ENCODE measurements at places on chromosomes 7 and 10.

DNA sequence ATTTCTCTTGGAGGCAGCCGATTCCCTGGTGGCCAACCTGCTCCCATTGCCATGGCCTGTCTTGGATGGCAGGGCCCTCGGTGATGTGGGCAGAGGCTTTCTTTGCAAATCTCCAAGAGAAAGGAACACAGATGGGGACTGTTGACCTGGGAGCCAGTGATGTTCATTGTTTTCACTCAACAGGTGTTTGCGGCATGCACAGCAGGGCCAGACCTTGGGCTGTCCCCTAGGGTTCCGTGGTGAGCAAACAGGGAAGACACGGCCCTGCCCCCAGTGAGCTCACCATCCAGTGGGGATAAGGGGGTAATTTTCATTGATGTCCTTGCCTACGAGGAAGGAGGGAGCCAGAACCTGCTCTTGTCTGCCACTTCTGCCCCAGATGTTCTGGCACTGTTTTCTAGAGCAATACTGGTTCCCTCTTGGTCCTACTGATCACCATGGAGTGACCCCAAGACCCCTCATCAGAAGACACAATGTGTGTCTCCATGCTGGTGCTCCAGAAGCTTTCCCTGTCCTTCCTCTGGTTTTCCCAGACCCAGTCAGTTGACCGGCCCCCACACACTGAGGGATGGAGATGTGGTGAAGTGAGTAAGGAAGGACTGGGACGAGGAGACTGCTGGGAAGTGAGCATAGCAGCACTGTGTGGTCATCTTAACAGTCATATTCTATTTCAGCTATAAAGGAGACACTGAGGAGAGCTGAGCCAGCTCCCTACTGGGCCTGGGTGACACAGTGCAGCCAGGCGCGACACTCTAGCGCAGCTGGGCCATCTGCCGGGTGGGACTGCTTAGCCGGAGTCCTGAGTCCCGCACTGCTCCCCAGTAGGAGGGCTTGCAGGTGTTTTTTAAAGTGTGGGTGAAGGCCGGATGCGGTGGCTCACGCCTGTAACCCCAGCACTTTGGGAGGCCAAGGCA is 20.4 kb upstream of the FIGNL1 start:
- no peak overlapping the region for H3K27ac ChIP-seq
- peaks cover 6% of the 10 kb centered on the region for H3K27me3 ChIP-seq
- H3K36me3 ChIP-seq, result no peaks in the 10 kb centered on the region
- H3K4me3 ChIP-seq, result no peak overlapping the region
- H3K4me1 ChIP-seq, result no peaks in the 10 kb centered on the region
- no peak for DNase-seq

DNA sequence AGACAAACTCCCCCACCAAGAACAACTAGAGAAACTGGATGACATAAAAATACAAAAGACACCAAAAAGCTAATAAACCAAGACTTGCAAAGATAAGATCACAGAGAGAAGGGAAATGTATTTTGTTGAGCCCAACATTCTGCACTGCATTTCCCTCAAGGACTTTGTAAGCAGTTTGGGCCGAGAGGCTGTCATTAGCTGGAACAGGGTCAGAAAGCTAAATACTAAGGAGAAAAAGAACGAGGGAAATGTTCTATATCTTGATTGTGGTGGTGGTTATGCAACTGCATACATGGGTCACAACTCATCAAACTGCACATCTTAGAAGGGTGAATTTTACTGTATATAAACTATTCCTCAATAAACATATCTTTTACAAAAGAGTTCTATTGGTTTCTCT is 315.0 kb downstream of the IPMK start:
- H3K4me3 ChIP-seq, result no peak overlapping the region
- H3K4me1 ChIP-seq, result peaks cover 2% of the 10 kb centered on the region
- no peaks in the 10 kb centered on the region for H3K36me3 ChIP-seq
- no peak for DNase-seq
- no peaks in the 10 kb centered on the region for H3K27me3 ChIP-seq
- H3K27ac ChIP-seq, result no peak overlapping the region

DNA sequence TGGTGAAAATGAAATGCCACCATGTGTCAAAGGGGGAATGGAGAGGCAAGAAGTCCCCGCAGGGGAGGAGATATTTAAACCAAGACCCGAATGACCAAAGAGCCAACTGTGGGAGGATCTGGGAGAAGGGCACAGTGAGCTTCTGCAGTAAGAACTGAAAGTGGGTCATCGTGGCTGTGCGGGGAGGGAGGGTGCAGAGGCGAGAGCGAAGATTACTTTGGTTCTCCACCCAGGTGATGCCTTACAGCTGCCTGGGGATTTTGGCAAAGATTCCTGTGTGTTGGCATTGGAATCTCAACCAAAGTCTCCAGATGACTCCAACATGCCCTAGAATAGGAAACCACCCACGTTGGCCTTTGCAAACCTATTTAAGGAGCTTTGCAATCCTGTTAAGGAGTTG is 44.2 kb upstream of the ADAM12 start:
- no peaks in the 10 kb centered on the region for H3K4me1 ChIP-seq
- H3K27ac ChIP-seq, result no peak overlapping the region

- no peaks in the 10 kb centered on the region for H3K36me3 ChIP-seq
- no peak overlapping the region for H3K4me3 ChIP-seq
- H3K4me1 ChIP-seq, result peaks cover 18% of the 10 kb centered on the region
- no peak for DNase-seq
- H3K27me3 ChIP-seq, result no peaks in the 10 kb centered on the region
These were observed 23.9 kb upstream of the DNAJB6 start for GRCh38 chr7:157312941-157313340.

DNA sequence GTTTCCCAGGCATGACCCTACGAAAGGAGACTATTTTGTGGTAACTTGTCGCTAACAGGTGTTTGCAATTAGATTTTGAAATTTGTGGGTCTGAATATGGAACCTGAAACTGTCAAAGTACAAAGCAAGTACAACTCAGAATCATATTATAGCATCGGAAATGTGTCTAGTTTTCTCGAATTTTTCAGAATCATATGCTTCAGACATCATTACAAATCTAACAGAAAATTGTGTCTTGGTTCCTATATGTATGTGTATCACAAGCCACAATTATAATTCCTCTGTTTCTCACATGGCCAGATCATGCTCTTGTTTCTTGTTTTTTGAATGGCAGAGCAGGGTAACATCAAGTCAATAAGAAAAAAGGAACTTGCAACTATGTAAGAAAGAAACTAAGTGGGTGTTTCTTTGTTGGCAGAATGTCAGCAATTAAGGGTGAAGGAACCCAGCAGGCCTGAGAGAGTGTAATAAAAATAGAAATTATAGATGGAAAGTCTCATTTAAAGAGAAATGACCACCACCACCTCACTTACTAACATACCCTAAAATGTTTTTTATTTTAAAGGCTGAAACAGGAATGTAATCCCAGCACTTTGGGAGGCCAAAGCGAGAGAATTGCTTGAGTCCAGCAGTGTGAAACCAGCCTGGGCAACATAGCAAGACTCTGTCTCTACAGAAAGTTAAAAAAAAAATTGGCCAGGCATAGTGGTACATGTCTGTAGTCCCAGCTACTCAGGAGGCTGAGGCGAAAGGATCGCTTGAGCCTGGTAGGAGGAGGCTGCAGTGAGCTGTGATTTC is 51.3 kb downstream of the PRTFDC1 start:
- no peak overlapping the region for H3K4me3 ChIP-seq
- H3K27ac ChIP-seq, result no peak overlapping the region
- H3K4me1 ChIP-seq, result peaks cover 5% of the 10 kb centered on the region
- no peak for DNase-seq
- no peaks in the 10 kb centered on the region for H3K36me3 ChIP-seq

GRCh38 chr7:15977663-15978062 is 291.2 kb upstream of the MEOX2 start:
- H3K36me3 ChIP-seq, result no peaks in the 10 kb centered on the region
- no peaks in the 10 kb centered on the region for H3K27me3 ChIP-seq
- no peak for DNase-seq
- H3K27ac ChIP-seq, result no peak overlapping the region
- H3K4me3 ChIP-seq, result no peak overlapping the region
- no peaks in the 10 kb centered on the region for H3K4me1 ChIP-seq

DNA sequence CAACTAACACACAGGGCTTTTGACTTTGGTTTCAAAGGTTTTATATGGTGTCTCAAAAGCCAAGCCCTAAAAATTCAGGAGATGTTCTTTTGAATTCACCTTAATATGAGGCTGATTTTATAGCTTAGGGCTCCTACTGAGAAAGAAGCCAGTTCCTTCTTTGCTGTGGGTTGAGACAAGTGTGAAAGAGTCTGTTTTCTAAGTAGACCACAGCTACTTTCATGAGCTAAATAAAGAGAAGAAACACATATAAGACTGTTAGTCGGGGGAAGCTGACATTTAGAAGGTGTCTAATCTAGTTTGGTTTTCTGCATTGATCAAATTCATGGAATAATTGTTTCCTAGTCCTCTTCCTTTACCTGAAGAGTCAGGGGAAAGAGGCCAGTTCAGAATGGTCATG is 332.1 kb upstream of the CELF2 start:
- H3K36me3 ChIP-seq, result no peaks in the 10 kb centered on the region
- H3K4me1 ChIP-seq, result peaks cover 4% of the 10 kb centered on the region
- DNase-seq, result no peak
- no peaks in the 10 kb centered on the region for H3K27me3 ChIP-seq
- H3K4me3 ChIP-seq, result no peak overlapping the region
- H3K27ac ChIP-seq, result no peak overlapping the region

- H3K27ac ChIP-seq, result no peak overlapping the region
- DNase-seq, result no peak
- no peak overlapping the region for H3K4me3 ChIP-seq
- H3K36me3 ChIP-seq, result no peaks in the 10 kb centered on the region
- H3K27me3 ChIP-seq, result peaks cover 18% of the 10 kb centered on the region
These were observed 541.0 kb upstream of the FZD8 start for GRCh38 chr10:36183056-36183455.
